ENCODE measurements at places on chromosomes 4 and X.

DNA sequence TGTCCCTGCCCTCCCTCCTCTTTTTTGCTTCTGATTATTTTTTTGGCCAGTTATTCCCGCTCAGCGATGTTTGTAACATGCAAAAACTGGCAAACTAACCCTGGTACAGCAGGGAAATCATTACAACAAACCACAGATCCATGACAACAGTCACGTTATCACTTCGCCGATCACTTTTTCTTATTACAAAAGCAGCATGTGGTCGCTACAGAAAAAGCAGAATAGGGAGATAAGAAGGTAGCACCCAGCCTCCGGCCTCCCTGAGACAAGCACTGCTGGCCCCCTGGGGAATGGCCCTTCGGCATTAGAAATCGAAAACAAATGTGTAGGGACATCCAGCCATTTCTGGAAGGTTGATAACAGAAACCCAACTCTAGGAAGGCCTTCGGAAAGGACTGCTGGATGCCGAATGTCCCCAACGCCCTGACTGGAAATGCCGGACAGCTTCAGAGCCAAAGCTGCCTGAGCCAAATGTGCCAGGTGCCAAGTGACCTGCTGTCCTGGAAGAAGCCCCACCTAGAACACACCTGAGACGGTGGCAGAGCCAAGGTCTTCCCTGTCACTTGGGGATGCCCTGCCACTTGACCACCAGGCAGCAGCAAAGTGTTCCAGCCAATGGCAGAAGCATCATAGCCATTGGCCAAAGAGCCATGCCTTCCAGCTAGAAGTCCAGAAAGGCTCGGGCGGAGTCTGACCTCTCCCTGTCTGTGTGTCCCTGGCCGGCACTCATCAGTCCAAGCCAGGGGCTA, 2.9 kb downstream of the IDH3G start:
- no peak for DNase-seq

DNA sequence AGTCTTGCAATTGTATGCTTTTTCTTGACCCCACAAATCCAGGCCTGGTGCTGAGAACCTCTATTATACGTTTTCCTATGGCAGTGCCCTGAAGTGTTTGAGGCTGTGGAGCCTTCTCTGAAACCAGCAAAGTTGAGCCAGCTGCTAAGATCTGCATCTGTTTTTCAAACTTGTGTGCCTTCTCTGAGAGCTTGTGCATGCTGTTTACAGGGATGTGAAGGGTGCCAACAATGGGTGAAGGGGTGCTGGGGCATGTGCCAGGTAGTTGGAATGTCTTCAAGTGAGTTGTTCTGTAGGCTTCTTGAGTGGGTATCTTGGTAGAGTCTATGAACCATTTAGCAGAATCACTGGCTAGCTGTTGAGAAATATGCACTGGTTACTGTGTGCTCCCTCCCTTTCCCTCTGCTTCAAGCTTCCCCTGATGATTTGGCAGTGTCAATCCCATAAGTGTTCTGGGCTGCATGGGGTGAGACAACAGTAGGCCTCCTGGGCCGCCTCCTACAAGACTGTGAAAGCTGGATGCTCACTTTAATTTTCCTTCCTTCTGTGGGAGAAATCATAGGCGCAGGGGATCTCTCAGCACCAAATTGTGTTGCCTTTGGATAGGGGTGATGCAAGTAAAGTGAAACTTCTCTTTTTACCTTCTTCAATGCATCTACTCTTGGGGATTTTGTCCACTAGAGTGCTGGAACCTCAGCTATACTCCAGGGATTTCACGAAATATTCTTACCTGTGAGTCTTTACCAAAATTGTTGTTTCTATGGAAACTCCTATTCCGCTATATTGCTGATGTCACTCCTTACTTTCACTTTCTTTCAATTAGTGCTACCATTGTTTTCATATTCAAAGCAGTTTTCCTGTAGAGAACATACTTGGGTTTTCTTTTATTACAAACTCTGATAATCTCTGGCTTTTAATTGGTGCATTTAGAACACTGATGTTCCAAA, 30.0 kb downstream of the ITM2A start:
- no peak for DNase-seq

- no peak for DNase-seq
Measured at GRCh38 chr4:131584587-131584986, 1564.5 kb upstream of the PCDH10 start.

DNA sequence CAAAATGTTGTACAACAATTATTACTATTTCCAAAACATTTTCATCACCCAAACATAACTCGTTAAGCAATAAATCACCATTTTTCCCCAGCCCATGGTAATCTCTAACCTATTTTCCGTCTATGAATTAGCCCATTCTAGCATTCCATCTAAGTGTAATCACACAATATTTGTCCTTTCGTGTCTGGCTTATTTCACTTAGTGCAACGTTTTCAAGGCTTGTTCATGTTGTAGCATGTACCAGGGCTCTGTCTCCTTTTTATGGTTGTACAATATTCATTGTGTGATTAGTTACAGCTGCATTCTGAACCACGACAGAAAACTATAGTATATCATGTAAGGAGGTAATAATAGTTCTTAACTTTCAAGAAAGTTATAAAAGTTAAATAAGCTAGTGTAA, 656.0 kb upstream of the HS3ST1 start:
- no peak for DNase-seq

GRCh38 chr4:56512166-56512565, 6.6 kb downstream of the ARL9 start:
- no peak for DNase-seq

- no peak for DNase-seq
Measured at GRCh38 chr4:153249199-153250041, 45.2 kb downstream of the TRIM2 start.

- no peak for DNase-seq
Measured at GRCh38 chr4:55868581-55869090, 15.2 kb downstream of the EXOC1 start.

- no peak for DNase-seq
Measured at GRCh38 chr4:138692411-138692810, 323.2 kb upstream of the NOCT start.

DNA sequence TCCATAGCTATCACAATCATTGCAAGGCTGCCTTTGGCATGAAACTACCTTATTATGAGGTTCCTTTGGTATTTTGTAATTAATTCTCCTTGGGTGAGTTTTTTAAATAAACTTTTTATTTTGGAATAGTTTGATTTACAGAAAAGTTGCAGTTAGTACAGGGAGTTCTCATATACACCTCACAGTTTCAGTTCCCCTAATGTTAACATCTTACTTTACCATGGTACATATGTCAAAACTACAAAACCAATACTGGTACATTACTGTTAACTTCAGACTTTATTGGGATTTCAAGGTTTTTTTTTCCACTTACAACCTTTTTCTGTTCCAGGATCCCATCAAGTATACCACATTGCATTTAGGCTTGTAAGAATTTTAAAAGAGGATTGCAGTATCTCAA, 52.0 kb upstream of the RGN start:
- DNase-seq: no peak

Measured in AG04449 (cell line).